Progenitor cell of endocrine pancreas (in vitro differentiated cells): ENCODE measurements at places on chromosomes 6 and 20. TPM values are rescaled to one million over a fixed set of nuclear protein-coding genes. Genes with fewer than 3 reads are reported as not detected.

CRISP2 gene
- total RNA-seq, result not detected in 2 replicates

OTOR gene
- total RNA-seq, result not detected in 2 replicates

DLL1 gene
- 75.3 and 79.1 TPM in 2 replicates for total RNA-seq

OXT gene
- total RNA-seq, result not detected in 2 replicates

DNA sequence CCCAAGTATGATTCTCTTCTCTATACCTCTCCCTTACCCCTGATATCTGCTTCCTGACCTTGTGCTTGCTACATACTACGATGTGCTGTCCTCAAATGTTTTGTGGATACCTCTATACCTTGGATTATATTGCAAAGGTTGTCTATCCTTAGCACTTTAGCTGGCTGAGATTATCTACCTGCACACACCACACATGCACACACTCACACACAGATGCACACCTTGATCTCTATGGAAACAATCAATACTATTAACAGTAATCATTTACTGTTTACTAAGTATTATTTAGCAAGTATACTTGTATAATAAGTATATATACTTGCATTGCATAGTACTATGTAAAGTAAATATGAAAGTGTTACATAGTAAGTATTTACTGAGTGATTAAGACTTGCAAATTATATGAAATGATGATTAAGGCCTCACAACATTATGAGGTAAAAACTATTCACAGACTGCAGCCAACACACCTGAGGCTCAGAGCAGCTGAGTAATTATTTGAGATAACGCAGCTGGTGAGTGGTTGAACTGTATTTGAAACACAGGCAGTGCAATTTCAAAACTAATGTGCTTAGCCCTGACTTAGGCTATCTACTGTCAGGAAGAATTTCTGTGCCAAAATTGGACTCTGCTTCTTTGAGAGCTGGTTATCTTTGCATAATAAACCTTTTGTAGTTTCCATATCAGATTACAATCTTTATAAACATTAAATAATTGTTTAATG, 699.9 kb downstream of the FRK start:
- H3K27me3 ChIP-seq, result no peaks in the 10 kb centered on the region
- no peak overlapping the region for H3K27ac ChIP-seq
- H3K36me3 ChIP-seq, result peaks cover 1% of the 10 kb centered on the region

DNA sequence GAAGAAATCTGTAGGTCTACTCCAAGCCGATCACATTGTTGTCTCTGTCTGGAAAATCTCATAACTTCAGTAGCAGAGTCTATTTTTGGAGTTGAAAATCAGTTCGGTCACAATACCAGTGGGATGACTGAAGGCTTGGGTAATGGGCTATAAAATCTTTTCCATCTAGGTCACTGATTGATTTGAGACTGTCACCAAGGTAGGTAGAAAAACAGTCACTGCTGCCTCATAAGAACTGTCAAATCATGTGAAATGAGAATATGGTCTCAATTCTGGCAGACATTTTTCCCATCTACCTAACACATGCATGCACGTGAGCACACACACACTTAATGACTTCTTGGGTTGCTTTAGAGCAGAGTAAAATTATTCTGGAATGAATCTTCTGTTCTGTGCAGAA, 1162.8 kb upstream of the CITED2 start:
- no peak overlapping the region for H3K4me3 ChIP-seq
- peak overlapping the region; percentile 95 for H3K27ac ChIP-seq
- peaks cover 12% of the 10 kb centered on the region for H3K4me1 ChIP-seq
- H3K27me3 ChIP-seq, result no peaks in the 10 kb centered on the region

DNA sequence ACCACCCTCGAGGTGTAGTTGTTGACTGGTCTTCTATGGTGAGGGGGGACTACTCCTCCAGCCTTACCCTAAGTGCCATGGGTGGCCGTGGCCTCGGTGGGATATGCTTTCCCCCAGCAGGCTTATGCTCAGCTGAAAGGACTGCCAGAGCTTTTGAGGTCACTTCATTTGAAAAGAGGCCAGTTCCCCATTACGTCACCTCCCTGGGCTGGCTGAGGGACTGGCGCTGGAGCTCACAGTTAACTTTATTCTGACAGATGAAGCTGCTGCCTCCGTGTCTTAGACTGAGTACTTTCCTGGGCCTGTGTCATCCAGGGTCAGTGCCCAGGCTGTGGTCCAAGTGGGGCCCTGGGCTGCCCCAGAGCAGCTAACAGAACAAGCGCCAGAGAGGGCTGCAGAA, 42.8 kb upstream of the PCMTD2 start:
- DNase-seq, result no peak
- H3K27ac ChIP-seq, result no peak overlapping the region
- no peaks in the 10 kb centered on the region for H3K36me3 ChIP-seq
- H3K27me3 ChIP-seq, result peaks cover 8% of the 10 kb centered on the region
- H3K4me3 ChIP-seq, result no peak overlapping the region

GRCh38 chr20:60008130-60008808, 50.0 kb downstream of the CDH26 start:
- peaks cover 2% of the 10 kb centered on the region for H3K4me1 ChIP-seq
- H3K27me3 ChIP-seq, result peaks cover 5% of the 10 kb centered on the region
- no peak overlapping the region for H3K27ac ChIP-seq
- H3K36me3 ChIP-seq, result peaks cover 3% of the 10 kb centered on the region

GRCh38 chr6:143705569-143705968, 27.8 kb downstream of the PHACTR2 start:
- H3K4me3 ChIP-seq, result no peak overlapping the region
- H3K27ac ChIP-seq, result no peak overlapping the region
- DNase-seq, result no peak
- H3K36me3 ChIP-seq, result peaks cover 12% of the 10 kb centered on the region

DNA sequence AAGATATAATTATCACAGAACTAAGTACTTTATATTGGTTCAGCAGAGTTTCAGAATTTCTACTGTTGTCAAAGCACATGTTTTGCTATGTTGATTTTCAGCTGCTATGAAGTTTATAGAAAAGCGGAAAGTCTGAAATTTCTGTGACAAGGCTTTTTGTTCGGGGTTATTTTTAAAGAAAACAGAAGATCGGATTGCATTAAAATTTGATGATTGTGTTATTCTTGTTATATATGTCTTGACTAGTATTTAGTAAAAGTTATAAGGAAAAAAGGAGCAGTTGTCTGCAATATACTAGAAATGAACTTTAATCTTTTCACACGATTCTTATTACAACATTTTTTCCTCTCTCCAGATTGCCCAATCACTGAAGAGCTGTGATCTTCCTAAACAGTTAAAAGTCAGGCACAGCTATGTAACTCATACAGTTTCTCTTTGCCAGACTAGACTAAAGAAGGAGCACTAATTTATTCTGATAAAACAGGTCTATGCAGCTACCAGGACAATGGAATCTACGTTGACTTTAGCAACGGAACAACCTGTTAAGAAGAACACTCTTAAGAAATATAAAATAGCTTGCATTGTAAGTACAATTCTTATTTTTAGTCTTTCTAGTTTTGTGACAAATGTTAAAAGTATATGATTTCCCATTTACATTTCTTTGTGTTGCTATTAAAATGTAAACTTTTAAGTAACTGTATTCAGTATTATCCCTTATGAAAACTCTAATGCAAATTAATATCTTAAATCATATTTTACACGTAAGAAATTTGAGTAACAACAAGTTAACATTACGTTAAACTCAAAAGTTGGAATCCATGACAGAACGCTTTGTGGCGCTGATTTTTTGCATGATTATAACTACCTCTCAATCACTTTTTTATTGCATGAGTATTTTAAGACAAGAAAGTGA, at the start of gene ENPP3:
ENPP3 (plus strand) TSS at position 423 of the 913 bp plus-strand sequence; CDS start at position 506, 83 bp downstream.
- H3K36me3 ChIP-seq, result no peaks in the 10 kb centered on the region
- no peaks in the 10 kb centered on the region for H3K4me1 ChIP-seq
- no peak within 1 kb of the TSS for H3K4me3 ChIP-seq
- no peaks in the 10 kb centered on the region for H3K27me3 ChIP-seq
- H3K27ac ChIP-seq, result no peak within 1 kb of the TSS

GRCh38 chr6:82740072-82740471, 325.6 kb downstream of the UBE3D start:
- H3K36me3 ChIP-seq, result no peaks in the 10 kb centered on the region
- DNase-seq, result no peak
- peaks cover 16% of the 10 kb centered on the region for H3K4me1 ChIP-seq
- no peak overlapping the region for H3K4me3 ChIP-seq
- H3K27ac ChIP-seq, result no peak overlapping the region

DNA sequence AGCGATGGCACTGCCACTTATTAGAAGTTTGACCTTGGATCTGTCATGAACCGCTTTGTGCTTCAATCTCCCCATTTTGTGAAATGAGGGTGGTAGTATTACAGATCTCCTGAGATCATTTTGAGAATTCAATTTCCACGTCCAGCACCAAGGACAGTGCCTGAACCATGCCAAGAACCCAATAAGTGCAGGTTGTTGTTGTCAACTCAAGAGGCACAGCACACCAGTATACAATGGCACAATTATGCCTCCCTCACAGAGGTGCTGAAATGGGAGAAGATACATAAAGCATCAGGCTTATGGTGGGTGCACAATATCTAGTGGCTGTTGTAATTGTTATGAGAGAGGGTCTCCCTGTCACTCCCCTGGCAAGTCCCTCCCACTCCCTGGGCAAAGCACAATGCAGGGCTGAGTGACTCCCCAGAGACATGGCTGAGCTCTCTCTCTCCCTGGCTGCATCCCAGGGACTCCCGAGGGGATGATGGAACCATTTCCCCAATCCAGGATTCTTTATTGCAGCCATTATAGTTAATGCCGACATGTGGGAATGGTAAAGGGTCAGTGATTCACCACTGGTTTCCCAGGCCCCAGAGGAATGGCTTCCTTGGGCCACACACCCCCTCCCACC, 78.7 kb downstream of the CDH22 start:
- no peaks in the 10 kb centered on the region for H3K4me1 ChIP-seq
- no peak overlapping the region for H3K27ac ChIP-seq
- DNase-seq, result no peak

GRCh38 chr6:88360203-88360797, 194.2 kb upstream of the CNR1 start:
- no peak overlapping the region for H3K4me3 ChIP-seq
- H3K27ac ChIP-seq, result no peak overlapping the region
- no peak for DNase-seq
- H3K36me3 ChIP-seq, result no peaks in the 10 kb centered on the region
- H3K27me3 ChIP-seq, result no peaks in the 10 kb centered on the region

DNA sequence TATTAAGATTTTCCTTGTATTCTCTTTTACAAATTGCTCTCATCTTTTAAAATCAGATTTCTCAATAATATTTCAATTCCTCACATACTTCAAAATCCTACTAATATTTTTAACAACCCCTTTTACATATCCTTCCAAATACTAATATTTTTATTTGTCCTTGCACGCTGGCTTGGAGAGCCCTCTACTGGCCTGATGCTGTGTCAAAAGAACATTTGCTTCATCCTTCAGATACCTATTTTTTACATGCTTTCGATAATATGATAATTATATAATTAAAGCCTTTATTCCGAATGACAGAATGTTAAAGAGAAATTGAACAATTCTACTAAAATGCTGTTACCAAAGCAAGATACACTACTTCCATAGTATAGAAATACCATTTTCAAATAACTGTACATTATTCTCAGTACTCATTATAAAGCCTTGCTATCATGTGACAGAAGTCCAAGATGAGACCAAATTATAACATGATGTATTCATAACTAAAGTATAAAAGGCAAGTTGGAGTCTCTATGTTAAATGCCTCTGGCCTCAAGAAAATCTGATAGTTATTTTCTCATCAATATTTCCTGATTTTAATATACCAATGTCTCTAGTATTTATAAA, 39.0 kb upstream of the PLN start:
- no peak for DNase-seq
- no peaks in the 10 kb centered on the region for H3K36me3 ChIP-seq
- no peak overlapping the region for H3K4me3 ChIP-seq
- no peaks in the 10 kb centered on the region for H3K27me3 ChIP-seq
- H3K4me1 ChIP-seq, result no peaks in the 10 kb centered on the region
- H3K27ac ChIP-seq, result no peak overlapping the region
